ENCODE measurements at places on chromosomes 3 and 15.

GRCh38 chr3:64353226-64353625 is 128.0 kb upstream of the PRICKLE2 start:
- no peak for DNase-seq

DNA sequence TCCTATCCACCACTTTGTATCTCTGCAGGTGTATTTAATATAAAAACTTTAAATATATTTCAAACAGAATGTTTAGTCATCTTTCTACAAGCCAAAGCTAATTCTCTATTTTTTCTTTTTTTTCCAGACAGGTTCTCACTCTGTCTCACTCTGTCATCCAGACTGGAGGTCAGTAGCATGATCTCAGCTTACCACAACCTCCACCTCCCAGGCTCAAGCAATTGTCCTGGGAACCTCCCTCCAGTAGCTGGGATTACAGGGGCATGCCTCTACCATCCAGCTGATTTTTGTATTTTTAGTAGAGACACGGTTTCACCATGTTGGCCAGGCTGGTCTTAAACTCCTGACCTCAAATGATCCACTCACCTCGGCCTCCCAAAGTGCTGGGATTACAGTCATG is 202.6 kb downstream of the VGLL3 start:
- no peak for DNase-seq

DNA sequence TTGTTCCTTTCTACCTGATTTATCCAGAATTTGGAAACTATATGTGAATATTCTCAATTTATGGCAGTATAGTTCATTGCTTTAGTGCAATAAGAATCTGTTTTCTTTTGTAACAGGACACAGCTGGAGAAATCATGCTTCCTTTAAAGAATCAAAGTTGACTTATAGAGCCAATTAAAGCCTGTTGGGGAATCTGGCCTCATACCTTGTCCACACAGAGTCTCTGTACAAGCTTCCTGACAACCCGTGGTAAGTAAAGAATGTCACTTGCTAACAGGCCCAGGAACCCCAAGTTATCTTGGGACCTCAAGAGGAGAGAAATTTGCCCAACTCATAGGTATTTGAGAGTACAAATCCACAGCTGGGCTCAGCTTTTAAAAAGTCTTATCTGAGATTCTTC is 10.2 kb downstream of the ZNF445 start:
- DNase-seq: no peak

- no peak for DNase-seq
These were observed 352.4 kb upstream of the ZNF385D start for GRCh38 chr3:22103423-22103822.

- DNase-seq: no peak
These were observed 49.0 kb upstream of the FURIN start for GRCh38 chr15:90819390-90819789.

- DNase-seq: no peak
These were observed 42.7 kb upstream of the CCK start for GRCh38 chr3:42308651-42309050.

GRCh38 chr3:149270180-149270579 is 48.6 kb upstream of the CP start:
- no peak for DNase-seq

- DNase-seq: no peak
These were observed 1.6 kb upstream of the LTF start for GRCh38 chr3:46466273-46466672.
